ENCODE measurements at places on chromosomes 2 and 18.

- DNase-seq: peak; percentile 8
These were observed 35.0 kb downstream of the STAT4 start for GRCh38 chr2:191115804-191116203.

DNA sequence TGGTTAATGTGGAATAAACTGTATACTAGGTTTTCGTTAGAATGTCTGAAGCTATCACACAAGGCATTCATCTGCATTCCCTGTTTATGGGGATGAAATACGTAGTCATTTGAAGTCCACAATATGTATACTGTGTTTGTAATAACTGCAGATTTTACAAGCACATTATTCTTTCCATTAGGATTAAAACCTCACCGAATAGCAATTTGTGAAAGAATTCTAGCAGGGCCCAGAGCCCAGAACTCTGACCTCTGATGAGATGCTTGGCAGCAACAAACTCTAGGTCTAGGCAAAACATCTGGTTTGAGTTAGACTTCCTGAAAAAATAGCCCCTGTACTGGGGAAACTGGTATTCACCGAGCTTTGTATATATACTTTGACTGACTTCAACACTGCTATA lies 158.2 kb downstream of the SRBD1 start:
- DNase-seq: no peak

GRCh38 chr2:44615950-44616518 lies 254.3 kb downstream of the CAMKMT start:
- no peak for DNase-seq

- no peak for DNase-seq
These were observed 314.6 kb upstream of the KYNU start for GRCh38 chr2:142562900-142563299.

DNA sequence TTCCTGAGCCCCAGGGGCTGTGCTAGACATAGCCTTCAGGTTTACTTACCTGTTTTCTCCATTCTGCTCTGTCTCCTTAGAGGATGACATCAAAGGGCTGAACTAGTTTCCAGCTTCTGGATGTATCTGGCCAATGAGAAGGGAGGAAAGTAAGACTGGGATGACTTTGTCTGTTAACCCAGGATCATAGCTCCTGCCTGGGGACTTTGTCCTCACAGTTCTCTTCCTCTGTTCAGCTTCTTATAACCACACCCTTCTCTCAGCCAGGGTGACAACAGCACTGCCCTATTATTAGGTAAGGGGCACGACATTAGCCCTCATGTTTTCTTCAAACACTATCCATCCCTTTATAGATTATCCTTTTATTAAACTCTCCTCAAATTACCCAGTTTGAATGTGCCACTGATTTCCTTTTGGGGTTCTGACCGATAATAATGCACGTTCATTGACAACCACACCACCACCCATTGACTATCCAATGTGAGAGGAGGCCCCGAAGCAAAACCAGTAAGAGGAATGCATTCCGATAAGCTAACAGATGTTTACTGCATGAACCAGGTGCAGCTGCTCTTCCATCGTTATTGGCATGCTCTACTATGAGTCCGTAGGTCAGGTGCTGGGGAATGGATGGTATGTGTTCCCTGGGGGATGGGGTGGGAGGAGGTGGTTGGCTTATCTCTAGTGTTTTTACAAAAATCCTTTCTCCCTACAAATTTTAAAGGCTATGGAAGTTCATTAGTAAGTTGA lies 23.5 kb downstream of the TSN start:
- no peak for DNase-seq

DNA sequence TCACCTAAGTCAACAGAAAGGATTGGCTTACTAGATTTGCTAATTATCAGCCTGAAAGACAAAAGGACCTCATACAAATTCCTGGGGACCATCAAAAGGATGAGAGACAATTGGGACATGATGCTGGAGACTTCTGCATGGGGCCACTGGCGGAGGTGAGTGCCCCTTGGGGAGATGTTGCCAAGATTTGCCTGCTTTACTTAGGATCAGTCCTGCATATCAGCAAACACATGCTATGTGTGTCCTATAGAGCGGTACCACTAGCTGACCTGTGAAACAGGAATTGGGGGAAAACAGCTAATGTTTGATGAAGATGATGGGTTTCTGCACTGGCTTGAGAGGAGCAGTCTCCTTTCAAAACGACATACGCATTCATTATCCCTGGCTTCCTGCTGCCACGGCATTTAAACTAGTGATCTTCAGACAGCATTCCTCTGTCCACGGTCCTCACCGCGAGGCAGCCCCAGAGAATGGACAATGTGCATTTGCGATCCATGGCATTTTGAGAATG lies 104.2 kb downstream of the TGIF1 start:
- DNase-seq: peak; percentile 19

- DNase-seq: peak; percentile 21
These were observed 26.5 kb downstream of the RMP24 start for GRCh38 chr18:35998967-35999366.

DNA sequence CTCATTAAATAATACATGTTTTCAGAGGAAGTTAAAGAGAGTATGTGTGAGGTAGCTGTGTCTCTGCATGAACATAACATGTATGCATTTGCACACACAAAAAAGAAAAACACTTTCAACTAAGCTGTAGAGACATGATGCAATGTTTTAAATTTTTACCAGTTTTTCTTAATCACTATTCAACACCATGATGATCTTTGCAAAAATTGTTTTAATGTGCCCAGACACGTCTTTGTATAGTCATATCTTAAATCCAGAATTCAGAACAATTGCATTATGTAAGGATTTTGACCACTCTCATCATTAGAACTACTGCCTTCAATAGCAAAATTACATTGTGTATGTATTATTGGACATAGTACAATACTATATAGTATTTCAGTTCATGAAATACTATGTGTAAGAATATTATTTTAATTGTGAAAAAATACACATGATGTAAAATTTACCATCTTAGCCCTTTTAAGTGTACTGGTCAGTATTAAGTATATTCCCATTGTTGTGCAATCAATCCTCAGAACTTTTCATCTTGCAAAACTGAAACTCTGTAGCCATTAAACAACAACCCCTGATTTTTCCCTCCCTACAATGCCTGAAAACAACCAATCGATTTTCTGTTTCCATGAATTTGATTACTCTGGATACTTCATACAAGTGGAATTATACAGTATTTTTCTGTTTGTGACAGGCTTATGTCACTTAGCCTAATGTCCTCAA lies 104.5 kb upstream of the ACVR2A start:
- DNase-seq: no peak

- peak; percentile 71 for DNase-seq
These were observed 26.7 kb downstream of the POLR1A start for GRCh38 chr2:86078774-86079545.

DNA sequence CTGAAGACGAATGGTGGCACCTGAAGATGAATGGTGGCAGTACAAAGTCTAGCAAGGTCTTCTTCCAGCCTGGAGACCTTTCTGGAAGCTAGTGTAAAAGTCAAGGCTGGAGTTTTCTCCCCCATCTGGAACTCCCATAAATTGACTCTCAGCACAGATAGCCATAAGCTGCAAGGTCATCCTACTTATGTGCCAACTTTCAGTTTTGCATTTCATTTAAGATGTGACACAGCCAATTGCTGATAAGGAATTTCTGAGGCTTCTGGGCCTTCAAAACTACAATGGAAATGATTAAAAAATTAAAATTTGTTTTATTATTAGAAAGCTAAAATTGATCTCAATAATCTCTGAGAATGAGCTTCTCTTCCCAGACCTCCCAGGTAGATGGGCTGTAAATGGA lies 10.2 kb downstream of the XDH start:
- no peak for DNase-seq

DNA sequence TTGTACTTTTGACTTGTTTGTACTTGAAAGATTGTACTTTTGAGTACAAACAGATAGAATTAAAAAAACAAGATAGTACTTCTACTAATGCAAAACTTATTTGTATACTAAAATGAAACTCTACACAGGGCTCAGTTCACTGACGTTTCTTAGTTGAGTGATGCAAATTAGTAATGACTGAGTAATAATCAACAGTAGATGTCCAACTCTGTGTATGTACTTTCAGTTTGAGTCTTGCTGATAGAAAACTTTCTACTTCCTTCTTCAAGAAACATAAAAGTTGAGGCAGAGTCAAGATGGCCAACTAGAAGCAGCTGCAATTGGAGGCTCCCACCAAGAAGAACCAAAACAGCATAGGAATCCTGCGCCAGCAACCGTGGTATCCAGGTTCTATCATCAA lies 585.0 kb downstream of the NR4A2 start:
- no peak for DNase-seq

DNA sequence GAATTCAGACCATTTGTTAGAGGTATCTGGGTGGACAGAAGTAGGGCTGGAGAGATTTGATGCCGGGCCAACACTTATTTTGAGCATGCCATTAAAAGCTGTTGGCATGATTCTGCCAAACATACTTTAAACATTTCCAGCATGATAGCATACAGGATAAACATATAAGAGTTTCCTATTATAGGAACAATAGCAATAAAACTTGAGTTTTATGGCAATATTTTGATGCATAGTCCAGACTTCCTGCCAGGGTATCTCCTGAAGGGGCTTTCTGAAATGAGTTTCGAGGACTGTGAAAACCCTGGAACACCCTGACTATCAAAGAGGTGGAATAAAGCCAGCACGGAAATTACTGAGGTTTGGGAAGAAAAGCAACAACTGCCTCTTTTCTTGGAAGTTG lies 1398.0 kb upstream of the NXPH2 start:
- DNase-seq: no peak

GRCh38 chr2:5691985-5692529 lies at the start of gene SOX11:
Gene SOX11, plus strand, starts transcription at chr2:5692384. Its CDS starts 338 bp downstream, at chr2:5692722.
- DNase-seq: peak; percentile 89

DNA sequence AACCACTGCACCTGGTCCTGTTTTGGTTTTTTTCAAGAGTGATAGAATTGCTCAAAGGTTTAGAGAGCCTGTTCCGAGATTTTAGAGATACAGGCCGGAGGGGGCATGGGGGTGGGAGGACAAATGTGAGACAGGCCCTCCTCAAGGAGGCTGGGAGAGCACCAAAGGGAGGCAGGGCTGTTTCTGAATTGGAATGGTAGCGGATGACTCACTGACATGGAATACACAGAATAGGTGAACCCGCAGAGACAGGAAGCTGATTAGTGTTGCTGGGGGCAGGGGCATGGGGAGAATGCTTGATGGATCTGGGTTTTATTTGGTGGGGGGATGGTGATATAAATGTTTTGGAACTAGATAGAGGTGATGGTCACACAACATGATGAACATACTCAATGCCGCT lies 111.0 kb upstream of the MGAT5 start:
- peak; percentile 48 for DNase-seq

- no peak for DNase-seq
These were observed 162.9 kb upstream of the ZNF516 start for GRCh38 chr18:76657911-76658470.

- DNase-seq: no peak
These were observed 90.3 kb downstream of the SP3 start for GRCh38 chr2:173874894-173875237.

- DNase-seq: peak; percentile 21
These were observed 633.2 kb upstream of the PKDCC start for GRCh38 chr2:41414486-41415230.

DNA sequence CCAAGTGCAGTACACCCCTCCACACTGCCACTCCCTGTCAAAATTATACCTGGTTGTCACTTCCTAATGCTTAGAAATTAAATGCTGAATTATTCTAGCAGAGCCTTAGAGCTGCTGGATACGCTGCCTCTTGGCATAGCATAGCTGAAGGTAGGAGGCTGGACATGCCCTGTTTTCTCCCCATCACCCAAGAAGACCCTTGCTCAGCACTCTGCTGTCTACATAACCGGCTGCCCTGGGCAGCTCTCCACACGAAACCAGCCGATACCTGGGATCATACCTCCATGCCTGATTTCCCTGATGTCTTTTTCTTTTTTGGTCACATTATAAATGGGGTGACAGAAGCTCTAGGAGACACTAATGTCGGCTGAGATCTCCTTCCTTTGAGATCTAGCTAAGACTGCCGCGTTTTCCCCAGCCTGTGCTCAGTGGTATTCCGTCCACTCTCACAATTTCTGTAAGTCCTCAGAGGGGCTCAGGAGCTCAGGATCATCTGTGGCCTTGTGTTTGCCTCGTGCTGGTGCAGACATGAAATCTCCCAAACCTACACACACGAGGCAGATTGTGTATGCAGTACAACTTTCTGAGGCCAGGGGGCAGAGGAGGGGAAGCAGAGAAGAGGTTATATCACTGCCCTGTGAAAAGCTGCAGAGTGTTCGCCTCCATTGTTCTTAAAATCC lies 13.5 kb upstream of the ZAP70 start:
- peak; percentile 55 for DNase-seq

- DNase-seq: no peak
These were observed 96.9 kb upstream of the RMP24 start for GRCh38 chr18:35875566-35875965.

DNA sequence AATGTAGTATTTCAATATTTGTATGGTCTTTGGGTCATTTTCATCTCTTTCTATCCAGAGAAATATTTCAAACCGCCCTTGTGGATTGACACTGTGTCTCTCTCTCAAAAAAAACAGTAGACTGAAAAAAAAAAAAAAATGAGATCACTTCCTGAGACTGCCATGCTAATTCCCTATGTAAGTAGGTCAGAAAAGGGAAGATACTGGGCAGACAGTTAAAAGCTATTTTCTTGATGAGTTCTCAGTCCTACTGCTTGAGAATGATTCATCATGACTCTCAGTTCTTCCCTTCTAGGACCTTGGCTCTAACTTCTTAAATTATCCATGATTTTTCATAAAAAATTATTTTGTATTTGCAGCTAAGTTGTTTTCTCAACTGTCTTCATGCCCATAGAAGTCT lies 672.3 kb upstream of the REG3G start:
- DNase-seq: no peak

- DNase-seq: no peak
These were observed 248.1 kb downstream of the ZNF385B start for GRCh38 chr2:179613299-179613651.

DNA sequence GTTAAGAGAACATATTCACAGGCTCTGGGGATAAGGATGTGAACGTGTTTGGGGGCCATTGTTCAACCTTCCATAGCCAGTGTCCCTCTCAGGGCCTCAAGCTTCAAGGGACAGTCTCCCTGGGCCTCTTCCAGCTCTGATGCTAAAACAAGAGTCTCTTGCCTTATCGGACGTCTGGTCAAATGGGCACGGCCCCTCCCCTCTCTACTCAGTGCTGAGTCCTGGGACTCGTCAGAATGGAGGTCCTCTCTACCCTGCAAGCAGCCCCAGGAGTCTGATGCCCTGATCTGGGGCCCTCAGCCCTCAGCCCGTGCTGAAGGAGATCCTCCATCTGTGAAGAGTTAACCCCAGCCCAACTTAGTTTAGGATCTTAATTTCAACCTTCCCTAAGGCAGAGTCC lies 198.2 kb downstream of the ZFP36L2 start:
- no peak for DNase-seq

GRCh38 chr2:58871469-58872142 lies 630.5 kb upstream of the FANCL start:
- DNase-seq: no peak

DNA sequence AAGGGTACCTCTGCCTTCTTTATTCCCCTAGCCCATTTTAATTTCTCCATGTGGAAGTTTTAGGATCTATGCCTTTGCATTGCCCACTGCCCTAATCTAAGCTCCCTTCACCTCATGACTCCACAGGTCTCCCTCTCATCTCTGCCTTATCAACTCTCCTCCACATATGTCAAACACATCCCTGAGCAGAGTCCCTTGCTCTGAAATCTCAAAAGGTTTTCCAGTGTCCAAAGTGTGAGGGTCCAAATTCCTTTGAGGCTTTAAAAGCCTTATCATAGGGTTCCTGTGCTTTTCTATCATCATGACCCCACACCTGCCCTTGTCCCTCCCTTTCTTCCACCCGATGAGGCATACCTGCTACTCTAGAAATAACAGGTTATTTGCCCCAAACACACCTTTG lies 38.6 kb downstream of the SLC4A1AP start:
- DNase-seq: no peak

Measured in amniotic epithelial cell (primary cell).